Activated CD8-positive, alpha-beta T cell treated with anti-CD3 and anti-CD28 coated beads for 36 hours (primary cell): ENCODE measurements at places on chromosomes 1 and 21. TPM values are rescaled to one million over a fixed set of nuclear protein-coding genes. Genes with fewer than 3 reads are reported as not detected.

- H3K4me1 ChIP-seq: no peaks in the 10 kb centered on the region
- H3K27me3 ChIP-seq: peaks cover under 1% of the 10 kb centered on the region
- no peak overlapping the region for H3K27ac ChIP-seq
- no peaks in the 10 kb centered on the region for H3K36me3 ChIP-seq
- H3K4me3 ChIP-seq: no peak overlapping the region
Measured at GRCh38 chr1:115722221-115722620, 46.3 kb downstream of the CASQ2 start.

The E2F2 gene
- 25.3 TPM for total RNA-seq

The ATP1A2 gene
- total RNA-seq: not detected

- no peak overlapping the region for H3K4me3 ChIP-seq
- no peak overlapping the region for H3K27ac ChIP-seq
- no peak for DNase-seq
- H3K27me3 ChIP-seq: peaks cover 16% of the 10 kb centered on the region
Measured at GRCh38 chr1:159939678-159940002, 5.8 kb downstream of the IGSF9 start.

- DNase-seq: no peak
- peaks cover 15% of the 10 kb centered on the region for H3K4me1 ChIP-seq
Measured at GRCh38 chr21:45366931-45367401, 38.0 kb upstream of the COL18A1 start.

The DNAJB4 gene
- total RNA-seq: 12.0 TPM

The LRRC38 gene
- not detected for total RNA-seq

GRCh38 chr1:58325866-58326265, 220.7 kb downstream of the OMA1 start:
- DNase-seq: no peak
- H3K27ac ChIP-seq: no peak overlapping the region
- no peaks in the 10 kb centered on the region for H3K27me3 ChIP-seq
- H3K36me3 ChIP-seq: no peaks in the 10 kb centered on the region
